Right cardiac atrium (tissue), 5 donors: ENCODE measurements at places on chromosomes 4 and X. TPM values are rescaled to one million over a fixed set of nuclear protein-coding genes. Genes with fewer than 3 reads are reported as not detected.

DNA sequence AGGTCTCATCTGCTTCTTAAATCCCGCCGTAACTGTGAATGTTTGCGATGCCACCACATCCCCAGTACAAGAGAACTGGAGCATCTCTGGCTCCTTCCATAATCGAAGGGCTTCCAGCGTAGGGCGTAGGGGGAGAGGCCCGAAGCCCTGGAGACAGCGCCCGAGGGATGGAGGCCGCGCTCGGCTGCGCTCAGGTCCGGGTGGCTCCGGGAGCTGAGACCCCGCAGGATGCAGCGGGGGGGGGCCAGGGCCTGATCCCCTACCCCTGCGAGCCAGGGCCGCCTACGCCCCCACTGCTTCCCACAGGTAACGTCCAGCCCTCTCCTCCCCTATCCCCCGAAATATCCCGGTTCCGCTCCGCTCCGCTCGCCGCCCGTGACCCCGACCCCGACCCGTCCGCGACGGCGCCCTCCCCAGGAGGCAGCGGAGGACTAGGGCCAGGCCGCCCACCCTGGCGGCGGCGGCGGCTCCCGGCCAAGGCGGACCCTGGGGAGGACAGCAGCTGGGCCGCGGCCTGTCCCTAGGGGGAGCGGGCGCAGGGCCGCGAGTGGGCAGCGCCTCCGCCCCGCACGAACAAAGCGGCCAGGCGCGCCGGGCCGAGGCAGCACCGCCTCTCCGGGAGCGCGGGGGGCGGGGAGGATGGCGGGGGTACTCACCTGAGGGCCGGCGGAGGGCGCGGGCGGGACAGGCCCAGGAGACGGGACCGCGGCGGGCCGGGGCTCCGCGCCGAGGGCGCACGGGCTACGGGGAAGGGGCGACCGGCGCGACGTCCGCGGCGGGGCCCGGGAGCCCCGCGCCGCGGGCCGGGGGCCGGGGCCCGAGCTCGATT is 723 bp downstream of the WDFY3 start:
- DNase-seq = peak; percentile 80

- peak; percentile 53 for DNase-seq
These were observed 498 bp downstream of the RBMX start for GRCh38 chrX:136880003-136880451.

UGT2B15 gene
- not detected for polyA plus RNA-seq

DDIT4L gene
- polyA plus RNA-seq = 2.3 TPM

- no peak for DNase-seq
These were observed 848 bp upstream of the KCND1 start for GRCh38 chrX:48972220-48973164.

GRCh38 chrX:41561045-41561444 is 113.9 kb downstream of the NYX start:
- no peak for DNase-seq

GRCh38 chr4:89056292-89056952 is 563 bp downstream of the FAM13A start:
- DNase-seq = no peak
